ENCODE measurements at places on chromosomes 5 and 9.

- DNase-seq = no peak
These were observed 1.4 kb upstream of the SNAPC4 start for GRCh38 chr9:136401173-136401922.

- no peak for DNase-seq
These were observed 1485.7 kb upstream of the CDH9 start for GRCh38 chr5:28523888-28524635.

DNA sequence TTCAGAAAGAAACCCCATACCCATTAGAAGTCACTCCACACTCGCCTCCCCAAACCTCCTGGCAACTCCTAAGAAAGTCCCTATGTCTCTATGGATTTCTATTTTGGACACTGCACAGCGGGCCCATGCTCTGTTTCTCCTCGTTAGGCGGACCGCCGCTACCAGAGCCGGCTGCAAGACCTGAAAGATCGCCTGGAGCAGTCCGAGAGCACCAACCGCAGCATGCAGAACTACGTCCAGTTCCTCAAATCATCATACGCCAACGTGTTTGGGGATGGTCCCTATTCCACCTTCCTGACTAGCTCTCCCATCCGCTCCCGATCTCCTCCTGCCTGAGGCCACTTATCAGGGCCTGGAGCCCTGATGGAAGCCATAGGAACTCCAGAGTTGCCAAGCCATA, 4.6 kb upstream of the GLE1 start:
- no peak for DNase-seq

DNA sequence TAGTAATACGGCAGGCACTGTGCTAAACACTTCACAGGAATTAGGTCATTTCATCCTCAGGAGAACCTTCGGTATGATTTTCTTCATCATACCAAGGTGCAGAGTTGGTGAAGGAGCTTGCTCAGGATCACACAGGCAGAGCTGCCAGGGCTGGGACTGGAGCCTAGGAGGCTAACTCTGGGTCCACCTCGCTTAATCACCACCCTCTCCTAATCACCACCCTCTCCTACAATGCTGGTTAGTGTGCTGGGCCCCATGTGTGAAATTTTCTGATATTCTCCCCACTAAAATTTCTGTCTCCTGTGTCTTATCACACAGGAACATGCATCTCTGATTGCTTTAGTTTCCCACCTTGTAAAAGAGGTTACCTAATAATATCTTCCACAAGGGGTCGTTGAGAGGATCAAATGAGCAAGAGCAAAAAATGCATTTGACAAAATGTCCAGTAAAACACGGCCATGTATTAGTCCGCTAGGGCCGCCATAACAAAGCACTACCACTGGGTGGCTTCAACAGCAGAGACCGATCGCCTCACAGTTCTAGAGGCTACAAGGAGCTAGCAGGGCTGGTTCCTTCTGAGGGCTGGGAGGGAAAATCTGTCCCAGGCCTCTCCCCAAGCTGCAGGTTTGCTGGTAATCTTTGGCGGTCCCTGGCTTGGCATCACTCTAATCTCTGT, 128.2 kb upstream of the NFIB start:
- DNase-seq = no peak

DNA sequence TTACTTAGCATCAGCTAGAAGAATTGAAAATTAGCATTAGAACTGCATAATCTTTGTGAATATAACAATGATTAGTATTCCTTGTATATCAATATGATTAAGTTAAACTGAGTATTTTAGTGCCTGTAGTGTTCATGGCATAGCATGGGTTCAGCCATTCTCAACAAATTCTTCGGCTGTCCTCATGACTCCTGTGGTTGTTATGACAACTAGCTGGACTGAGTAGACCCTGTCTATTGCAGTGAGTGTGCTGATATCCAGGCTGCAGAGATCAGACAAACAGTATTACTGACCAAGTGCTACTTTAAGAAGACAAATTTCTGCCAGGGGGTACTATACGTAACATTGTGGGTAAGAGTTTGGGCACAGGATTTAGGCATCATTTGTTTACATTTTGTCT, 125.9 kb downstream of the NUDT12 start:
- DNase-seq = no peak

DNA sequence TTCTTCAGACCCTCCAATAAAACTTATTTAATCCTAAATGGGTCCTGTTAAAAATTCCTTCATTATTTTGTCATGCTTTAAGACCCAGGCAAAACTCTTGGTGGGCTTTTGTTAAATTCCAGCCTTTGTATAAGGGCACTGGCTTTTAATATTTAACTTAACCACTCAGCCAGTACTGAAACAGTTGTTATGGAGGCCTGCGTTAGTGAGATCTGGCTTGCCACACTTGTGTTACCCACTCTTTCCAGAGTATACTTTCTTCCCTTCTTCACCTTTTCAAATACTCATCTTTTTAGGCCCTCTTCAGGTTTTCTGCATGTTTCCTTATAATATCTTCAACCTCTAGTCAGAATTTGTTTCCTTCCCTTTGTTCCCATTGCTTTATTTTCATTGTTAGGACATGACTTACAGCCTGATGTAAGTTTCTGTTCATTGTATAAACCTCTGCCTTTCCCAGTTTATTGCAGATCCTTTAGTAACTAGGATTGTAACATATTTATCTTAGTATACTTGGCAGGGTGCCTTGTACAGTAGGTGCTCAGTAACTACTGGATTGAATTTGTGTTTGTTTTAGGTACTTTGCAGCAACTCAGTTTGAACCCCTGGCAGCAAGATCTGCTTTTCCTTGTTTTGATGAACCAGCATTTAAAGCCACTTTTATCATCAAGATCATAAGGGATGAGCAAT, 48.8 kb downstream of the LNPEP start:
- DNase-seq = no peak

GRCh38 chr5:82662340-82662739, 384.2 kb upstream of the RPS23 start:
- no peak for DNase-seq

DNA sequence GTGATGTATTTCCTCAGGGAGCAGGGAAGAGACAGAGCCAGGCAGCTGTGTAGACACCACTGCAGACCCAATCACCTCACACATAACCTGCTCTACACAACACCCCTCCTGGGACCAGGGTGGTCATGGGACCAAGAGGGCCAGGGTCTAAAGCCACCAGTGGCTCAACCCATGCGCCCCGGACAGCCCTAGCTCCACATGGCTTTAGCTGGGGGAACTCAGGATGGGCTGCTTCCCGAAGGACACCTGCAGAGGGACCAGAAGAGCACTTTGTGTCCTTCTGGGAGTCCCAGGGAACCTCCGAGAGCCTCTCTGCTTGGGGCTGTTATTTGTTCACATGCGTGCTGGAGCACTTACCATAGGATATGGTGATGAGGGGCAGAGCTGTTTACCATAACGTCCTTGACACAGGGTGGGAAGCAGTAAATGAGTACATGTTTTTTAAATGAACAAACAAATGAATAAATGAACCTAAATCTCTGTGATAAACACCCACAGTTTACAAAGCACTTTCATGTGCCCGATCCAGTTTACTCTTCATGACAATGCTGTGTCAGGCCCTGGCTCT, 12.3 kb downstream of the SEPTIN8 start:
- no peak for DNase-seq

DNA sequence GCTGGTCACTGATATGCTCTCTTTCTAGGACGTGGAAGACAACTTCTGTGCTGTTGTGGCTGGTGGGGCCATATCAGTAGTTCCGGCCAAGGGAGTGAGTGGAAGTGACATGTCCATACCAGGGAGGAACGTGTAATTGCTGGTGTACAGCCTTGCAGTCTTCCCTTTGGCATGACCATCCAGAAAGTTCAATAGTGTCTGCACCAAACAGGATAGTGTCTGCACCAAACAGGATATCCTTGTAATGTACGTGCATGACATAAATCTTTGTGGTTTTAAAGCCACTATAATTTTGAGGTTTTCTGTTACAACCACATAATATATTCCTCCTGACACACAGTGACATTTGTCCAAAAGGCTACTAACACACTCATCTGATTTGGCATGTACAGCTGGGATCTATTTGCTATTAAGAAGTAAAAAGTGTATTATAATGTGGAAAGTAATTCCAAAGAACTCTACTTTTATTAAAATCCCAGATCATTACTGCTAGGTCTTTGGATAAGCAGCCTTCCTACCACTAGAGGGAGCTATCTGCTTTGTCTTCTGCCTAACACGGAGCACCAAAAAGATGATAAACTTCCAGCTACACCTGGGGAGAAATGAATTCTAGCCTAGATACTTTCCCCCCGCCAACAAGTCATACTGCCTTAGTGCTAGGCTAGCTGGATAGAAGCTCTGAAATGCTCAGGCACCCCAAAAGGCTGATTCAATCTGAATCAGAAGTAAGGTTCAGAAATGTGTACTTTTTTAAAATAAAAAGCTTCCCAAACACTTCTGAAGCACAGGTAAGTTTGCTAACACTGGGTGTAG, 52.7 kb downstream of the RNF145 start:
- DNase-seq = peak; percentile 52

DNA sequence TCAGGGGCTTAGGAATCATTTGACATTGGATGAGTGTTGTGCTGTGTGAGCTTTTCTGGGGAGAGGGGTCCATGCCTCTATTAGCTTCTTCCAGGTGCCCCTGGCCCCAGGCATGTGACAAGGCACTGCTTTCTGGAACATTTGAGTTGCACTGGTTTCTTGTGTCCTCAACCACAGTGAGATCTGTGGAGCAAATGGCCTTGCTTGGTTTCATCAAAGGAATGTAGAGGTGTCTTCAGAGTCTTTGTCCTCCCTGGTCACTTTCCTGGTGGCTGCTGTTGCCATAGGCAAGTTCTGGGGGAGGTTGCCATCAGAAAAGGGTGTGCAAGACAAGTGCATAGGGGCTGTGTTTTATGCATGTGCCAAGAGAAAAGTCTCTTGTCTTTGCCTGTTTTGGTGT, 157.5 kb downstream of the MACROH2A1 start:
- DNase-seq = no peak

GRCh38 chr9:20353524-20353923, 268.8 kb downstream of the MLLT3 start:
- DNase-seq = no peak

DNA sequence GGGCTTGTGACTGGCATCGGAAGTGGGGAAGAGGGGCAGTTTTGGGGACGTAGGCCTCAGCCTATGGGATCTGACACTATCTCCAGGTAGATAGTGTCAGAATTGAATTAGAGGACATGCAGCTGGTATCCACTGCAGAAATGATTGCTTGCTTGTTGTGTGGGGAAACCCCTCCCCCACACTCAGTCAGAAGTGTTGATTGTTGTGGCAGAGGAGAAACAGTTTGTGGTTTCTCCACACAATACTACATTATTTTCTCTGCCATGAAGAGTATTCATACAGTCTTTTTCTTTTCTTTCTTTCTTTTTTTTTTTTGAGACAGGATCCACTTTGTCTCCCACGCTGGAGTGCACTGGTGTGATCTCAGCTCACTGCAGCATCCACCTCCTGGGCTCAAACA, 113.9 kb downstream of the ARRDC3 start:
- no peak for DNase-seq

GRCh38 chr9:123020796-123021195, 12.7 kb upstream of the GPR21 start:
- DNase-seq = no peak

DNA sequence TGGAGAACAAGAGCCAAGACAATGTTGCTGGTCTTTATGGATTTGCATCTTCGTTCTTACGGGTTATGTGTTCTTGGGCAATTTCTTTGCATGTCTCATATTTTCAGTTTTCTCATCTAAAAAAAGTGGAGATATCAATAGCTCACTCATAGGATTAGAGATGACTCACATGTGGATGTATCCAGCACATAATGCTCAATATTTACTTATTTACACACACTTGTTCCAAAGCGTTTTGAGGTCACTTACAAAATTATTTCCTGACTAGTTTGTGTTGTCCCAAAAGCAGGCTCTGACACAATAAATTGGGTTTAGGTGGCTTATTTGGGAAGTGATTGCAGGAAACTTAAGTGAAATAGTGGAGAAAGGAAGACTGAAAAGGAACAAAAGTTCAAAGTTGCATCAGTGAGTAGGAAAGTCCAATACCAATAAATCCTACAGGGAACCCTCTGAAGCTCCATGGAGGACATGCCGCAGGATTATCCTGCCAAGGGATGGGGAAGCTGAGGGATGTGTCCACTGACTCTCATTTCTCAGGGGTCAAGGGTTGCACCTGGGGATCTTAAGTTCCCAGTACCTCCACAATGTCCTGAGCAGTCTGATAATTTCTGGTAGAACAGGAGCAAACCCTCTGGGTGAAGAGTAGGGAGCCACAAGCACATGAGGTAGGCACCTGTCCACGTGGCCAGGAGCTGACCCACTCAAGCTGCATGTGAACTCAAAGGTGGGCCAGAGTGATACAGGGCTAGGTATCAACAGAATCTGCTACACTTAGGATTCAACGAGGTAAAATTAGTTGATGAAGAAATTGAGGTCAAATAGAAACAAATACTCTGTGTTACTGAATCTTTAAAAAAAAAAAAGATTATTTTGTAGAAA, 37.4 kb upstream of the SLC44A1 start:
- DNase-seq = no peak

- peak; percentile 53 for DNase-seq
These were observed 28.4 kb downstream of the ZFP62 start for GRCh38 chr5:180832638-180833068.

DNA sequence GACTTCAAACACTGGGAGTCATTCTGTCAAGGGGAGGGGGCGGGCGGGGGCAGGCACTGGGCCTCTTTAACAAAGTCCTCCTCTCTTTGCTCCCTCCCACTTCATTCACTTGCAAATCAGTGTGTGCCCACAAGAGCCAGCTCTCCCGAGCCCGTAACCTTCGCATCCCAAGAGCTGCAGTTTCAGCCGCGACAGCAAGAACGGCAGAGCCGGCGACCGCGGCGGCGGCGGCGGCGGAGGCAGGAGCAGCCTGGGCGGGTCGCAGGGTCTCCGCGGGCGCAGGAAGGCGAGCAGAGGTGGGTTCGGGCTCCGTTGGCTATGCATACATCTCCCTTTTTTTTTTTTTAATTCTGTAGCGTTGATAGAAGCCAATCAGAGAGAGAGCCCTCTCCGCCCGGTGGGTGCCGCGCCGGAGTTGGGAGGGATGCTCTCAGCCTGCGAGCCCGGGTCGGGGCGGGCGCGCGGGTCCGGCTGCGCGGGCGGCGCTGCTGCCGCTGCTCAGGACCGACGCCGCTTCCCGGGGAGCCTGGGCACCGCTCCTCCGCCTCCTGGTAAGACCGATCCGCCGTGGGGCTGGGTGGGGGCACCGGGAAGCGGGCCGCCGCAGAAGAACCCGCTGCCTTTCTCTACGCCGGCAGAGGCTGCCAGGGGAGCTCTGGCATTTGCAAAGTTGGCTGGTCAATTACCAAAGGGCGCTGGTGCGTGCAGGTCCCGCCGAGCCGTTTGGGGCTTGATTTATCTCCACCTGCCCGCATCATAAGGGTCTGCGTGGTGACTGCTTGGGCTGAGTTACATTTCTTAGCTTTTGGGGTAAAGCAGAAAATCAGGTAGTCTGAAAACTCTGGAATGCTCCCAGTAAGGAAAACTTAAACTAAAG, at the start of gene CDH6:
Gene CDH6 (plus strand): TSS at position 96 of the 877 bp plus-strand sequence. CDS start 73,788 bp downstream, outside the sequence.
- no peak for DNase-seq

Measured in memory B cell (primary cell).